ENCODE measurements at places on chromosomes 2 and 18. TPM values are rescaled to one million over a fixed set of nuclear protein-coding genes. Genes with fewer than 3 reads are reported as not detected.

Gene MOGAT1
- not detected for total RNA-seq

Gene POTEI
- total RNA-seq: not detected

DNA sequence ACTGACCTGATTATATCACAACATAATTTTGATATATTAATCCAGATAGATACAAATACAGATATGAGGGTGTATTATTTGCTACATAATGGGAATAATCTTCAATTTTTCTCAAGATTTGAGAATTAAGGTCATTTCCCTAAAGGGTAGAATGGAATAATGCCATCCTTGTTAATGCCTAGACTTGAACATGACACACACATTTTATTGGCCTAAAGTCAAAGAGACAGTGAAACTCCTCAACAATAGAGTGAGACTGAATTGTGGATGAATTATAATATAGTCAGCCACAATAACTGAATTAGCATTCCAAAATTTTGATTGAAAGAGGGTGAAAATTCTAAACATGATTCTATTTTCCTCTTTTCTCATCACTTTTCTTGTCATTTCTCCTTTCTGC is 506.0 kb upstream of the CDH2 start:
- no peak for DNase-seq

Gene CD28
- total RNA-seq: not detected

GRCh38 chr2:241107031-241107783 is 5.1 kb upstream of the MTERF4 start:
- DNase-seq: no peak

- DNase-seq: no peak
Observed at GRCh38 chr18:24274837-24275236, 122.8 kb downstream of the OSBPL1A start.

GRCh38 chr2:216711348-216711747 is 16.0 kb upstream of the IGFBP5 start:
- DNase-seq: no peak

Gene REEP1
- 7.8 TPM for total RNA-seq

Gene TMEM198
- 1.4 TPM for total RNA-seq

Gene EFHD1
- total RNA-seq: 0.24 TPM

GRCh38 chr2:134141598-134142340 is 112.1 kb upstream of the MGAT5 start:
- no peak for DNase-seq

Gene RAX
- total RNA-seq: not detected
